ENCODE measurements at places on chromosomes 6 and 20. TPM values are rescaled to one million over a fixed set of nuclear protein-coding genes. Genes with fewer than 3 reads are reported as not detected.

Gene IDH3B
- total RNA-seq: 107 TPM

DNA sequence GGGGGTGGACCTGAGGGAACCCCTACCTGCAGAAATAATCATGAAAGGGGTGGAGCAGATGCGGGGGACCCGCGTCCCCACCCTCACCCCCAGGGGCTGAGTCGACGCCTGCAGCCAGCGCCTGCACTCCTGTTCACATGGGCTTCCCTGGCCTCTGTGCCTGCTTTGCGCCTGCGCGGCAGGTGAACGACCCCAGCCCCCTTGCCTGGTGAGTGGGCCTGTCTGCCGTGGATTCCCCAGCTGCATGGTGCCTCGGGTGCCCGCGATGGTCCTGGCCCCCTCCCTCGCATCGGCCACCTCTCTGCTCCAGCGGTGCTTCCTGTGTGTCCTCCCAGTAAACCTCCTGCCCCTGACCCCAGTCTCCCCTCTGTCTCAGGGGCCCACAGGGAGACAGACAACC is 18.8 kb upstream of the NTSR1 start:
- DNase-seq: no peak

DNA sequence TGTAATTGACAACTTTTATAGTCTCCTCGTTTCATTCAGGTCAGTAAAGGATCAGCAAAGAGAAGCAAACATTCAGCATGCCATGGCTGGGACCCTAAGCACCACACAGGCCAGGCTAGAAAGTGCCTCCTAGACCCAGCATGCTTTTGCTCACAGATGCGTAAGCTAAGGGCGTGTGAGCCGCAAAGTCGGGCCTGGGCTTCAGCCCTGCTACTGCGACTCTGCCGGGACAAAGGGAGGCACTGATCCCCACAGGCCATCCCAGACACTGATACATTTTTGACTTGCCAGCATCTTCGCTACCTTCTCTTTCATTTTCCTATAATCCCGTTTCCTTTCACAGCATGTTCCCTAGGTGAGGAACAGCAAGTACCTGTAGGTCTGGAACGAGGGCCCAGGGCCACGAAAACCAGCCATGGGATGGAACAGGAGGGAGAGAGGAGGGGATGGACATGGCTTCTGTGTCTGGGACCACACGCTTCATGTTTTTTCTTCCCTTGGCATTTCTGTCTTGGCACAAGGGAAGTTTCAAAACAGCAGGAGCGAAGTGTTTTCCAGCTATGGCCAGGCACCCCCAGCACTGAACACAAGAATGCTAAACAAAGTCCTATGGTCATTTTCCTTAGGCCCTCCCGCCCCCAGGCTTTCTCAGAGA is 42.6 kb downstream of the IRF4 start:
- no peak for DNase-seq

GRCh38 chr6:111709615-111710398 is 104.1 kb upstream of the TRAF3IP2 start:
- DNase-seq: peak; percentile 68

Gene PDE10A
- total RNA-seq: not detected

Gene MUC21
- total RNA-seq: not detected

Gene CDSN
- not detected for total RNA-seq

DNA sequence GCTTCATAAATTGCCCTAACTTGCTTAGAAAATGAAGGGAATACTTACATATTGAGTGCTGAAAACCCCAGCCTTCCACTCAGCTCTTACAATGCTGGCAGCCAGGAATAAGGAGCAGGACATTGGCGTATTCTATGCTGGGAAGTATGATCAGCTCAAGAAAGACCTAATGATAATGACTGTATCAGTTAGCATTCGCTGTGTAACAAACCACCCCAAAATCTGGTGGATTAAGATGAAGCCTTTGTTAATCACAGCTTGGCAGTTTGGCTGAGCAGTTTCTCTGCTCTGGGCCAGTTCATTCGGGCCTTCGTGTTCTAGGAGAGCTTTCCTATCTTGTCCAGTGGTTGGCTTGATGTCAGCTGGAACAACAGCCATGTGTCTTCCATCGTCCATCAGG is 33.4 kb upstream of the TUBB2A start:
- DNase-seq: no peak

Gene CASS4
- total RNA-seq: 14.3 TPM

GRCh38 chr20:48293671-48294070 is 508.4 kb upstream of the SULF2 start:
- DNase-seq: no peak

Gene CDYL
- 32.3 TPM for total RNA-seq

Gene PROCR
- total RNA-seq: 0.43 TPM

DNA sequence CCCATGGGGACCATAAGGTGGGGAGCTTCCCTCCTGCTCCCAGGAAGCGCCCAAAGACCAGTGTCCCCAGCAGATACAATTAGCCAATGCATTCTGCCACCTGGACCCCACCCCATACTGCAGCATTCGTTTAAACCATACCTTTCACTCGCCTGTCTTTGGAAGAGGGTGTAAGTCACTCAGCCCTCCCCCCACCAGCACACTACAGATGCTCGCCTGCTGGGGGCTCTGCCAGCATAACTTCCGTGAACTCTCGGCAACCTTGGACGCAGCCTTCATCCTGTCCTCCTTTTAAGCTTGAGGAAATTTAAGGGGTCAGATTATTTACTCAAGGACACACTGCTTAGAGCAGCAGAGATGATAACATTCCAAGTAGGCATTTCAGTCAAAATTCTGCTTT is 94.4 kb upstream of the NAA20 start:
- no peak for DNase-seq

- no peak for DNase-seq
These were observed 194.1 kb downstream of the RIMS1 start for GRCh38 chr6:72080260-72080941.

Gene GPR6
- not detected for total RNA-seq

GRCh38 chr20:53157443-53158408 is 185.6 kb downstream of the TSHZ2 start:
- no peak for DNase-seq

DNA sequence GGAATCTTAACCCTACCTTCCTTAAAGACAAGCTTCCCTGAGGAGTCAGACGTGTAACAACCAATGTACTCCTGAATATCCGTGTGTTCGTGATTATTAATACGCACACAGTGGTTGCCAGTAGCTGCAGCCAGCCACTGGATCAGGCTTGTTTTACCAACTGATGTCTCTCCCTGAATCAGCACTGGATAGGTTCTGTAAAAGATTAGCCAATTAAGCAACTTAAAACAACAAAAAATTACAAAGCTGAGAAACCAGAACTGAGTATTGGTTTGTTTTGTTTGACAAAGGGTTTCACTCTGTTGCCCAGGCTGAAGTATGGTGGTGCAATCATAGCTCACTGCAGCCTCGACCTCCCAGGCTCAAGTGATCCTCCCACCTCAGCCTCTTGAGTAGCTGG is 69.3 kb downstream of the MDN1 start:
- no peak for DNase-seq

Gene SIRPD
- 0.16 TPM for total RNA-seq

GRCh38 chr6:129497481-129498441 is 212.2 kb downstream of the ARHGAP18 start:
- DNase-seq: no peak

DNA sequence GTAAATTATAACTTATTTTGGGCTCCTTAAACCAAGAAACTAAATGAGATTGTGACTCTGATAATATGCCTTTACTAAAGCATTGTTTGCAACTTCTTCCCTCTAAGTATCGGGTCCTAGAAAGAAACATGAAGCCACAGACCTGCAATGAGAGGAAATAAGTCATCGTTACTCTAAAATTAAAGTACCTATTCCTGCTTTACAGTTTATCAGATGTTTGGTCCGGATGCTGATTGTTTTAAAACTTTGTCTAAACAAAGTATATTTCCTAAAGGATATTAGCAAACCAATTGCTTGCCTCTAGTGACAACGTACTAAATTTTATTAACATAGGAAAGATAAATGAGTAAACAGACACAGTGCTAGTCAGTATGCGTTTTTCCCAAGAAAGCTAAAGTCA is 216.8 kb downstream of the GJA1 start:
- DNase-seq: peak; percentile 2

Gene SALL4
- not detected for total RNA-seq

- DNase-seq: no peak
These were observed 108.6 kb downstream of the CDYL start for GRCh38 chr6:4884646-4885340.

Gene HUS1B
- total RNA-seq: 2.1 TPM

- DNase-seq: no peak
These were observed 188.6 kb upstream of the NT5E start for GRCh38 chr6:85261271-85261670.

GRCh38 chr20:15143478-15143877 is 806.1 kb upstream of the FLRT3 start:
- DNase-seq: no peak

Gene SLC22A3
- total RNA-seq: not detected

DNA sequence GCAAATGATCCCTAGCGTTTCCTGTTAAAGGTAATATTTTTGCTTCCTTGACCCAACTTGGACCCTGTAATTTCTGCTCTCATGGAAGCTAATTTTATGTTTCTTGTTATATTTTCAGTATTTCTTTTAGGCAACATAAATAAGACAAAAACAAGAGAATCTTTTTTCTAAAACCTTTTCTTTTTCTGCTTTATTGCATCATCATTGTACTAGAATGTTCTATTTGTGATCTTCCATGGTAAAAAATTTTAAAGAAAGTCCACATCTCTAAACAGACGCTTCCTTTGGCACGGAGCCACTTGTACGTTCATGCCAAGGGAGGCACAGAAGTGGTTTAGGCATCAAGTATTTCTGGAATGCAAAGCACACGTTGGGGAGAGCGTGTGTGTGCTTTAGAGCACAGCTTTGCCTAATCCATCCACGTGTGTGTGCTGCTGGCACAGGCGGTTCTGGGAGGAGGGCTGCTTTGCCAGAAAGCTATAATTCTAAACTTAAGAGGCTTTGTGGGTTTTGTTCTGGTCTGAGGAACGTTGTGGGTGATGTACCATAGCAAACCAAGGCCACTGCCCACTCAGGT is 98.3 kb downstream of the SASH1 start:
- no peak for DNase-seq

Gene ZNF322
- 5.3 TPM for total RNA-seq

Gene ID4
- total RNA-seq: not detected

DNA sequence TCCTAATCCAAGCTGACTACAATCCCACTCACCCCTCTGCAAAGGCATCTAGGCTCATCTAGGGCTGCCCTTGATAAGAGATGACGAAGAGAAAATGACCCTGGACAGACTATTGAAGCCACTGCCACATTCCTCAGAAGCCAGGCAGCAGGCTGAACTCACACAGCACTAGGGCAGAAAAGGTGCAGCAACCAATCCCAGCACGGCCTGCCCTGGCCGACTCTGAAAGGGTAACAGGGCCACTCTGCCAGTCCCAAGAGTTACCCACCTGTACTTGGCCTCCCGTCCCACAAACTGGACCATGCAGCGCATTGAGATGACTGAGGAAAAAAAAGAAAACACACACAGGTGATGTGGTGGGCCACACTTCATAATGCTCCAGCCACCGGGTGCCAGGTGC is 9.1 kb downstream of the MTCH1 start:
- no peak for DNase-seq

DNA sequence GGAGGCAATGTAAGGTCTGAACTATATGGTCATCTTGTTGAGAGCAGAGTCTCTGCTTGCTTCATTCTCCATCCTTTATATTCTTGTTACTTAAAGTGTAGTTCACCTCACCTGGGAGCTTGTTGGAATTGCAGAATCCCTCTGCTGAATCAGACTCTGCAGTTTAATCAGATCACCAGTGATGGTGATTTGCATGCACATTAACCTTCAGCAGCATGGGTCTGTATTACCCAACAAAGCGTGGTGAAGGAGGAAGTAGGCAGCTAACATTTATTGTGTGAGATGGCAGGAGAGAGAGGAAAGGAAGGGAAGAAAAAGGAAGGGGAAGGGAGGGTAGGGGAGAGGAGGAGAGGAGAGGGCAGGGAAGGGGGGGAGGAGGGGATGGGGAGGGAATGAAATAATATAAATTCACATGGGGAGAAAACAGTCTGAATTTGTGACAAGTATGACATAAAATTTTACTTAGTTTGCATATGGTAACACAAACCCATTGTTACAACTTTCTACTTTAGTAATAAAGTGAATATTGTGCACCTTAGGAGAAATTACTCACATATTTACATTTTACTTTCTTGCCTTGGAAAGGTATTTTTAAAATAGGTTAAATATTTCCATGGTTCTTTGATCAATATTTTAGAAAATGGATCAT is 740.7 kb downstream of the DHX35 start:
- no peak for DNase-seq

- DNase-seq: no peak
These were observed 8.8 kb upstream of the RREB1 start for GRCh38 chr6:7098993-7099392.

- no peak for DNase-seq
These were observed 6.2 kb upstream of the GCM1 start for GRCh38 chr6:53154794-53155193.

DNA sequence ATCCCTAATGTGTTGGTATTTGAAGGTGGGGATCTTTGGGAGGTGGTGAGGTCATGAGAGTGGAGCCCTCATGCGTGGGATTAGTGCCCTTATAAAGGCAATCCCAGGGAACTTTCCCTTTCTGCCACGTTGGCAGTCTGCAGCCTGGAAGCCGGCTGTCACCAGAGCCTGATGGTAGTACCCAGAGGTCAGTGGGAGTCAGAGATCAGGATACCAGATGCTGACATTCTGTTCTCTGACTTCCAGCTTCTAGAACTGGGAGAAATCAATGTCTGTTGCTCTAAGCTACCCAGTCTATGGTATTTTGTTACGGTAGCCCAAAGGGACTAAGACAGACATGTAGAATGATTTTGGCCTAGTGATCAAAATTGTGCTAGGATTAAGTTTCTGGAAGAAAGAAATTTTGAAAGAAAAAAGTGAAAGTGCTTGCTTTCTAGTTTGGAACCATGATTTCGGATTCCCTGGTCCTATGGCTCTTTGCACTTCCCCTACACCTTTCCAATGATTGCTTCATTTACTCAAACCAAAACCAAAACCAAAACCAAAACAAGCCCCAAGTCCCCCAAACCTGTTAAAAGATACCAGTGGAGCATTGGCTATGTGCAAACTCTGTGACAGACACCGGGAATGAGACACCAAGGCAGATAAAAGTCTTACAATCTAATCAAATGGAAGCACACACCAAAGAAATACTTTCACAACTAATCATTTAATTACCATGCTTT is 173.7 kb upstream of the ZNF217 start:
- no peak for DNase-seq

- no peak for DNase-seq
These were observed 103.7 kb upstream of the RNF217 start for GRCh38 chr6:124858564-124858963.

Gene SNAI1
- total RNA-seq: 0.22 TPM

- no peak for DNase-seq
These were observed 296 bp downstream of the DZANK1 start for GRCh38 chr20:18466574-18466893.

DNA sequence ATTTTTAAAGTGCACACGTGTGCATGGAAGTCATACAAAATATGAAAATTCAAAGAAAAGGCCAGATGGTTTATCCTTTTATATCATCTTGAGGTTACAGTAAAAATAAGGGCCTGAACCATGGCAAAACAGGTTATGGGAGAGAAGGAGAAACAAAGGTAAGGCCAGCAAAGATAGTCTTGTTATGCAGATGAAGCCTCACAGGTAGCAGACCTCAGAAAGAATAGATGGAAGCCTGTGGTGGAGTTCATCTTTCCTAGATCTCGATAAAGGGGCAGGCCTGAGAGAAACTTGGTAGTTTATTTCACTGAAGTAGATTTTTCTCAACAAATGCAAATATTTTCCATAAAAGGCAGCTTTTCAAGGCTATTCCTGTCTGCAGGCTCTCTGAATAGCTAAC is 693.8 kb downstream of the KHDRBS2 start:
- no peak for DNase-seq

Gene C20orf204
- total RNA-seq: 24.6 TPM

Data from naive thymus-derived CD4-positive, alpha-beta T cell (primary cell).